Fibroblast of villous mesenchyme (primary cell): ENCODE measurements at places on chromosomes 1 and 21. TPM values are rescaled to one million over a fixed set of nuclear protein-coding genes. Genes with fewer than 3 reads are reported as not detected.

Gene CCDC181
- 0.86 and 0.97 TPM in 2 replicates for total RNA-seq

Gene NPL
- 0.97 and 3.5 TPM in 2 replicates for total RNA-seq

Gene NPR1
- total RNA-seq, result 1.6 and 3.9 TPM in 2 replicates

Gene NKAIN1
- not detected in 2 replicates for total RNA-seq

Gene GNAT2
- under 0.01 and 0.43 TPM in 2 replicates for total RNA-seq

Gene HES3
- total RNA-seq, result not detected in 2 replicates
